ENCODE measurements at places on chromosomes 11 and 22.

GRCh38 chr11:71489311-71490043 is 36.5 kb downstream of the NADSYN1 start:
- no peak for DNase-seq

DNA sequence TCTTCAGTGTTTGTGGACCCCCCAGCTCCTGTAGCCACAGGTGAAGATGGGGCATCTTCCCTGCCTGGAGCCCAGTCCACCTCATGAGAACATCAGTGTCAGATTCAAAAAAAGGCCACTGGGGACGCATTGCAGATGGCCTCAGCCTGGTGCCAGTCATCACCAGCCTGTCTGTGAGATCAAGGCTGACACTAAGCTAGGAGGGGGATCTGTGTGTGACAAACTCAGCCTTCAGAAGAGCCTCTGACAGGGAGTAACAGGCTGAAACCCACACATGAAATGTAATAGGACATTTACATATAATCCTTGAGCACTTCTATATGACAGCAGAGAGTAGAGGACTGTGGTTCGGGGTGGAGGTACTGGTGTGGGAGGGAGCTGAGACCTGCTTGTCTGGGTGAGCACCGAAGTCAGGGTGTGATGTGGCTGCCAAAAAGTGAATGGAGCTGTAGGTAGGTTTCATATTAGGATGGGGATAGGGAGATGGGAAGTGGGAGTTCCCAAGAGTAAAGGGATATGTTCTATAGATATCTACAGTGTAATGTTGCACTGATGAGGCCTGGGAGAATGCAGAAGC is 20.5 kb upstream of the CCDC134 start:
- DNase-seq: no peak

GRCh38 chr22:42072606-42073330 is 1.3 kb upstream of the PHETA2 start:
- peak; percentile 14 for DNase-seq

GRCh38 chr22:37896939-37897338 is 9.2 kb upstream of the MICALL1 start:
- DNase-seq: no peak

GRCh38 chr11:121808096-121808495 is 307.9 kb downstream of the BLID start:
- no peak for DNase-seq

GRCh38 chr11:94127638-94128037 is 1.0 kb upstream of the PANX1 start:
- no peak for DNase-seq
